ENCODE measurements at places on chromosomes 1 and 21.

DNA sequence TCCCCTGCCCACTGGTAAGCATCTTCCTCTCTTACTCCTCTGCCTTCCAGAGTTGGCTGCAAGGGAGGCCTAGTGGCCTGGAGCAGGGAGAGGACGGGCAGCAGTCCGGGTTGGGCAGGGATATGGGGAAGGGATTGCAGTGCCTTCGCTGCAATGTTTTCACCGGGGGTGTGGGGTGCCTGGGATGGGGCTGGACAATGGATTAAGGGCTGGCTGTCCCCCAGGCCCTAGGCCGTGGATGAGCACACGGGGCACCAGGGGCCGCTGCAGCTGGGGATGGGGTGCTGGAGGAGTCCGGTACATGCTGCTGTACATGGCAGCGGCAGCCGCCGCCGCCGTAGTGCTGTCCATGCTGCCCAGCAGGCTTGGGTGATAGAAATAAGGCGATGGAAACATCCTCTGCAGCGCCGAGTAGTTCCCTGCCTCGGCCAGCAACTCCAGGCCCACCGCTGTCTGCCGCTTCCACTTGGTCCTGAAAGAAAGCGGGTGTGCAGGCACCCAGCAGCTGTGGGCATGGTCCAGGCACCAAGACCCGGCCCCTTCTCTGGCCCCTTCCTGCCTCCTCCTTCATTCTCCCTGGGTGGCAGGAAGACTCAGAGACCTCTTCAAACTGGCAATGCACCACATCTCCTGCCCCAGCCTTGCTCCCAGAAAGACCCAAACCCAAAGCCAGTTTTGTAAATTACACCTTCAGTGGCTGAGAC is 4.8 kb downstream of the BARHL2 start:
- no peak for DNase-seq

DNA sequence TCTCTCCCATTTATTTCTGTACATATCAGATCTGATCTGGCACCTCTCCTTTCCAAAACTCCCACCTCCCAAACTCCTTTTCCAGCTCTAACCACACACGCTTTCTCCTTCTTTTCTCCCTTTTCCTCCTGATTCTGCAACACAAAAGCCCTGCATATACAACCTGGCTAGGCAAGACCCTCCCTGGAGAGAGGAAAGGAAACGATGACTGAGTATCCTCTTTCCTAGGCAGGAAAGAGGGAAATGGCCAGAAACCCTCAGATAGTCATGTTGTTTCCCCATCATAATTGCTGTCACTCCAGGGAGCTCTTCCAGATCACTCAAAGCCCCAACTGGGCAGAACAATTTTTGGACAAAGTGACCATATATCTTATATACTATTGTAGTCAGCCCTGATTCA is 32.3 kb upstream of the PRELP start:
- no peak for DNase-seq

- DNase-seq: peak; percentile 78
Observed at GRCh38 chr1:198679535-198680173, 40.8 kb downstream of the PTPRC start.

DNA sequence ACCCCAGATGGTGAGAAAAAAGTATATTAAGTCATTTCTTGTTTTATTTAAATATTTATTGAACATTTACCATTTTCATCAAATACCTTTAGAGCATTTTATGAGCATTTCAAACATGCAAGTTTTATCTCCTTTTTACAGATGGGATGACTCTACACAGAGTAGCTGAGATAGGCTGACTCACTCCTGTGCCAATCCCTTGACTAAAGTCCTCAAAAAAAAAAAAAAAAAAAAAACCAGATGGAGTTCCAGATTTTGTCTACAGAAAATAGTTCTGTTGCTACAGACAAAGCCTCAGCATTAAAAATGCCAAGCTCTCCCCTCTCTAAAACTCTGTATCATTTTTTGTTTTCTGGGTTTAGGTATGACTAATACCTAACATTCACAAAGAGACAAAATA is 303.0 kb upstream of the PLD5 start:
- no peak for DNase-seq

DNA sequence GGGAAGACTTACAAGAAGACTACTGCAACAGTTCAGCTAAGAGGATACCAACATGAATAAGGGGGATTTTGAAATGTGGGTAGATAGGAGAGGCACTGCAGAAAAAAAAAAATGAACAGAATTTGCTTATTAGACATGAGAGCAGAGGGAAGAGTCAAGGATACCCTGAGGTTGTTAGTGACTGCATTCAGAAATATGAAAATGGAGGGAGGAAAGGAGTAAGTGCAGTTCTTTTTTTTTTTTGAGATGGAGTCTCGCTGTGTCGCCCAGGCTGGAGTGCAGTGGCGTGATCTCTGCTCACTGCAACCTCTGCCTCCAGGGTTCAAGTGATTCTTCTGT is 23.3 kb downstream of the INPP5B start:
- no peak for DNase-seq

DNA sequence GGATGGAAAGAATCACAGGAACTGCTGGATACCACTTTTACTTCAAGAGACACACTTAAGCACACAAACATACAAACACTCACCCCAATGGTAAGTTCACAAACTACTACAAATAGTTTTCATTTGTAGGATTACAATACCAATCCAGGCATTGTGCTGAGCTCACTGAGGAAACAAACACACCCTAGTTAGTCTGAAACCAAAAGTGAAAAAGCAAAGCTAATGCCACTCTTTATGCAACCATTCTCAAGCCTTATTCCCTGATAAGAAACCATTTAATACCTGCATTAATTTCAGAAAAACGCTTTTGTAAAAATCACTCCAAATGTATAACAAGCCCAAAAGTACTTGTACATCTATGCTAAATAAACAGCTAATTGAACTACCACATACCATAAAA is 38.3 kb downstream of the RNF115 start:
- no peak for DNase-seq

DNA sequence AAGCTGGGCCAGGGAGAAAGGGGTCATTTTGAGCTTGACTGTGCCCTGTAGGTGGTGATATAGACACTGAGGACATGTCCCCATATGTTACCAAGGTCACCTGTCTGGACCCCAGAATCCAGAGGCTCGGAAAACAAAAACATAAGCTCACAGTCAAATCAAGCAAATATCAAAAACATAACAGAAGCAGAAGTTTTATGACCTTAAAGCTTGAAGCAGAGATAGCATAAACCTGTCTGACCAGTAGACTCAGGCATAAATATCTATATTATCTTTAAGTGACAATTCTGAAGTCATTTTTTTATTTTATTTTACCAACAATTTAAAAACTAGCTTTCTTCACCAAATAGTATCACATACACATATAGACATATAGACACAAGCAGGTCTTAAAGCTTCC is 32.8 kb upstream of the RHOU start:
- no peak for DNase-seq

- DNase-seq: no peak
Observed at GRCh38 chr1:180365039-180365438, 135.0 kb downstream of the LHX4 start.

GRCh38 chr1:42214447-42214871 is 49.9 kb upstream of the GUCA2A start:
- DNase-seq: no peak

DNA sequence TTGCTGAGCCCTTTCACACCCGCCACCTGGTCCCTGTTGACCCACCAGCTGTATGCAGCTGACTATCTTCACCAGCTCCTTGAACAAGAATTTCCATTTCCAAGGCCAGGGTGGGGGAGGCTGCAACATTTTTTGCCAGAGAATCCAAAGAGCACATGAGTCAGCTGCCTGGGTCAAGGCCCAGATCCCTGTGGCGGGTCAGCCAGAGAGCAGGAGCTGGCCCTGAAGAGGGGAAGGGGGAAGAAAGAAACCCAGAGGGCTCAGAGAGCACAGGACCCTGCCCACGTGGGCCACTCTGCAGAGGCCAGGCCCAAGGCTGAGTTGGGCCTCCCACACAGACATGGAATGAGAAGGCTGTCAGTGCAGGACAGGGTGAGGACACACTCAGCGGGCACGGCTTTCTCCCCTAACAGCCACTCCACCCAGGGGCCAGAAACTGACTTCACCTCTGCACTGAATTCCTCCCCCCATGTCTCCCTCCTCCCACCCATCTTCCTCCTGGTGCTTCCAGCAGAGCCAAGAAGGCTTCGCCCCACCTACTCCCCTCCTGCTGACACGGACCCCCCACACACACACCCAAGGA is 28.9 kb downstream of the S100A6 start:
- no peak for DNase-seq

DNA sequence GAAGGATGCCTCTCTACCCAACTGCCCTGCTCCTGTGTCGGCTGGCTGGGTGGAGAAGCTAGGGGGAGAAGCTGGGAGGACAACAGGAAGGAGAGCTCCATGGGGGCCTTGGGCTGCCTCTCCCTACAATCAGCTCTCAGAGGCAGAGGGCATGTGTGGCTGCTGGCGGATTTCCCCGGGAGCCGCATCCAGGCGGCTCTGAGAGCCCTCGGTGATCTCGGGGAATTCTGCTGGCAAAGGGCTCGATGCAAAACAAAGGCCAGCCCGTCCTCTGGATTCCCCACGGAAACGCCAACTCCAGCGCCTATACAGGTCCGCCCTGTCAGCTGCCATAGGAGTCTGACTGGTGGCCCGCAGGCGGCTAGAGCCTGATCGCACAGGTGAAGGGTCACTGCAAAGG is 26.4 kb upstream of the EVA1B start:
- DNase-seq: no peak

DNA sequence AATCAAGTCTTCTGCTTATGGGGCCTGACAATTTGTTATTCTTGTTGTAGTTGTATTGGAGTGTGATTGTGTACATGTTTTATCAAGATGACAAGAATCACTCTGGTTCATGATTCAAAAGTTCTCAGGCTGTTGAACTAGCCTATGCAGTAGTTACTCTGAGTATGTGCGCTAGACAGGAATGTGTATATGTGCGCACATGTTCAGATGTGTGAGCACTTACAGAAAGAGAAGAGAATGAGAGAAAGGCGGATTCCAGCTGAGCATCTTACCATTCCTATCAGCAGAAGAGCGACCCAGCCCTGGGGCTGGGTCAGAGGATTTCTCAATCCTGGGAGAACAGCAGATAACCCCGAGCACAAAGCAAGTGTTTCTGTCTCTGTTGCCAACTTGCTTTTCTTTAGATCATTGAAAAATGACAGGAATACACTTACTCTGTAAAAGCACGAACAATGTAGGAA is 110.8 kb upstream of the HOOK1 start:
- DNase-seq: no peak

GRCh38 chr1:58412071-58412580 is 134.4 kb downstream of the OMA1 start:
- no peak for DNase-seq

DNA sequence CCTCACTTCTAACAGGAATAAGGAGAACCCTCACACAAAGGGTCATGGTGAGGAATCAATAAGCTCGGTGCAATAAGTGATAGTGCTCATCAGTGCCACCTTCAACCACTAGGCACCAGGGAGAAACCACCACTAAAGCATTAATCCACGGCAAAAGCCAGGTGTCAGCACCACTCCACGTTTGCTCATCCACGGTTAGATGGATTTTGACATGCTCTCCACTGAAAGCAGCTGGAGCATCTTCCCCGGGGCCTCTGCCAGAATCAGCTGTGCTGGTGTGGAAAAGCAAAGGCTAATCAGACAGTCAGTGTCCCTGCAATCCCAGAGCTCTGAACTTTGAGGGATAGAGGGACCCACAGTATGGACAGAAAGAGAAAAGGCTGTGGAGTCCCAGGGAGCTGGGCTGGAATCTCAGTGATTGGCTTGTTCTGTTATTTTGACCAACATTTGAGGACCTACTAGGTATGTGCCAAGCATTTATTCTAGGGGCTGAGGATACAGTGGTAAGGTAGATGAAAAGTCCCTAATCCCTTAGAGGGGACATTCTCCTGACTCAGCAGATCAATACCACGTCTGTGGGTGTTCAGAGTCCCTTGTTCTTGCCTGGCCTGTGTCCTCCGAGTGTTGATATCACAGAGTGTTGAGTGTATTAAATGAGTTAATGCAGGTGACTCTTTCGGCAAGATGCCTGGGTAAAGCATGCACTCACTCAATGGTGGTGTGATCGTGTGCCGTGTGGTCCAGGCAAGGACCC is 41.3 kb downstream of the FHAD1 start:
- no peak for DNase-seq

- no peak for DNase-seq
Observed at GRCh38 chr1:202076050-202076511, 46.6 kb upstream of the GPR37L1 start.

GRCh38 chr1:238099871-238100270 is 209.1 kb upstream of the ZP4 start:
- no peak for DNase-seq

GRCh38 chr1:212749821-212750535 is 41.6 kb downstream of the NSL1 start:
- peak; percentile 33 for DNase-seq

DNA sequence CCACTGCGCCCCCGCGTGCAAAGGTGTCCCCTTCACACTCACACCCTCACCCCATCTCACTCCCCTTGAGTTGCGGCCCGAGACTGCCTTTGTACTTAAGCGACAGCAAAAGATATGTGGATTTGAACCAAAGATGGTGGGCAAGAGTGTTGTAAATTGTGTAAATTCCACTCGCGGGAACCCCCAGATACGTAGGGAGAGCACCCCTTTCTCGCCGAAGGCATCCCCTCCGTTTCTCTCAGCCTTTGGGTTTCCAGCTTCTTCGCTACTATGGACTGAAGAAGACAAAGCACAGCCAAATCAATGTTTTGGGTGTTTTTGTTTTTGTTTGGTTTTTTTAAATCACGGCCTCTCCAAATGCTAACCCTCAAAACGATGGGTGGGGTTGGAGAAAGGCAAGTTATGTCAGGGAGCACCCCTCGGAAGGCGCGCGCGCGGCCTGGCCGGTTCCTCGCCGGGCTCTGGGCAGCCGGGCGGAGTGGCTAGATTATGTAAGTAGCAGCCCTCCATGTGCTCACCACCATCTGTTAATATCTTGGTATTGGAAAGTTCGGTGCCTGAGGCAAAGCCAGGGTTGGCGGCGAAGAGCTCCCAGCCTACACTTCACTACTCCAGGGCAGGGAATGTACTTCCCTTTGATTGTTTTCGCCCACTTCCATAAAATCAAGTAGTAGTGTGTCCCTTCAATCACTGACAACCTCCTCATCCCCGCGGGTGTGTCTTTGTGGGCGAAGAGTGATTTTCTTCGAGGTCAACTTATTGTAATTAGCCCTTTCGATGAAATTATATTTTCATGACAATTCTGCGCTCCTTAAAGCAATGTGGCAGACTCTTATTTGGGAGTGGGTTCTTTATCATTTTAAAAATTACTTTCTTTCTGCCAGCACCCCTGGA is 4.0 kb upstream of the PROX1 start:
- no peak for DNase-seq

- DNase-seq: no peak
Observed at GRCh38 chr1:2312515-2313301, 78.6 kb downstream of the MORN1 start.

- DNase-seq: no peak
Observed at GRCh38 chr1:223219318-223219635, 76.2 kb upstream of the TLR5 start.

- no peak for DNase-seq
Observed at GRCh38 chr1:231983588-231984193, 357.1 kb downstream of the DISC1 start.

- DNase-seq: no peak
Observed at GRCh38 chr1:235670157-235670776, 20.7 kb upstream of the GNG4 start.

Measured in CD4-positive, alpha-beta T cell treated with Interleukin-10 for 1 hour (primary cell).